ENCODE measurements at places on chromosomes 3 and 15. TPM values are rescaled to one million over a fixed set of nuclear protein-coding genes. Genes with fewer than 3 reads are reported as not detected.
A peak's percentile ranks its signal among the peaks of the same experiment; 100 is the strongest.

GRCh38 chr15:39621976-39622375, 41.1 kb downstream of the THBS1 start:
- no peak for DNase-seq

Gene DUOXA1
- total RNA-seq: 0.98 TPM

DNA sequence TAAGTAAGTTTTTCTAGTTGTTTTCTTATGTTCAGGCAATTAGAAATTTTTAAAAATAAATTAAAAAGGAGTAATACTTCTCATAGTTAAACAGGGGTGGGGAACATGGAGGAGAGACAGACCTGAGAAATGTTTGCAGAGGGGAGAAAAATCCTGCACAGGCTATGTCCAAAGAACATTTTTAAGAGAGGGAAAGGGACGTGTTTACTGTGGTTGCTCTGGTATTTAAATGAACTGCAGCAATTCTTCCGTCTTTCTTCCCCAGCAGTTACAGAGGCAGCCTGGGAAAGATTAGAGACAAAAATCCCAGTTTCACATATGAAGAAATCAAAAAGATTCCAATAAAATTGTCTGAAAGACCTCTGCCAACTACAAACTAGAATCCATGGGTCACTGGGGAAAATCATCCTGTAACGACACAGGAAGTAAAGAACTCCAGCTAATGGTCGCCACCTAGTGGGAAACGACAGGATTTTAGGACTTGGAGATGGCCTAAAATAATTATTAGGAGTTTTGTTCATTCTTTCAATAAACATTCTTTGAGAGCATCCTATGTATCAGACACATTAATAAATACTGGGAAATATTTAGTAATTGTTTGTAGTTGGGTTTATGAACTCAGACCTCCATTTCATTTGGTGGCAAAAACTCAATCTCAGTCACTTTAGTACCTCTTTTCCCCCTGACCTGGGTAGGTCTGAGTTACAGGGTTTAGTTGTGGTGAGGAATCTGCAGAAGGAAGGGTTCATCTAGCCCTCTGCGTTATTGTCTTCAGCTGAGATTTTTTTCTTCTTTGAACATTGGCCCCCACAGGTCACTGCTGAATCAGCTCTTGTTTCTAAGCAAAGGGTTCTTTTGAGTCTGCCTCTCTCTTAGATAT, 69.9 kb upstream of the GOLIM4 start:
- peak; percentile 67 for DNase-seq

Gene MAGEL2
- total RNA-seq: not detected

Gene LTK
- 0.02 TPM for total RNA-seq

Gene SENP7
- total RNA-seq: 12.3 TPM

DNA sequence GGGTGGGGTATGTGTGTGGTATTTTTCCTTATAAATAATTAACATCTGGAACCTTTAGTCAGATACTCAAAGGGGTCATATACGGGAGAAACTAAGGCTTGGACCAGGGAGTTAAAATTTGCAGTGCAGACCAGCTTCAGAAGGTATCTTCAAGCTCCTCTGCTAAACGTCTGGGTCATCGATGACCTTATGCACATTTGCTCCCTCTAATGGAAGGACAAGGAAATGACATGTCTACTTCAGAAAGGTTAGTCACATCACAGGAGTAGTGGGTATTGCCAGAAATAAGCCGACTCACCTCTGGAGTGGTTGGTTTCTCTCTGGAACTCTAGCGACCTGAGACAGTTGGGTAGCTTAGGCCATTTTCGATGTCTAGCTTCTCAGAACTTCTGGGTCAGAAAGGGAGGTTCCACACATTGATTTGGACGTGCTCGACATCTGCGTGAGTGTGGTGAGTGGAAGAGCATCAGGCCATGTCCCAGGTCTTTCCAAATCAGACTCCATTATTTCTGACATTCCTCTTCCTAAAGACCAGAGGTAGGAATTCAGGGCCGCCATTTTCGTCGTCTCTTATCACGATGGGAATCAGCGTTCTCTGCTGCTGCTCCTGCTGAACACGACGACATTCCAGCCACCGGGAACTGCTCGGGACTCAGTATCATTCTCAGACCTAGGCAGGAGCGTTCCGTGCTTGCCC, 31.8 kb upstream of the RASA2 start:
- peak; percentile 62 for DNase-seq

GRCh38 chr3:3191675-3192285, 12.3 kb upstream of the CRBN start:
- DNase-seq: no peak

DNA sequence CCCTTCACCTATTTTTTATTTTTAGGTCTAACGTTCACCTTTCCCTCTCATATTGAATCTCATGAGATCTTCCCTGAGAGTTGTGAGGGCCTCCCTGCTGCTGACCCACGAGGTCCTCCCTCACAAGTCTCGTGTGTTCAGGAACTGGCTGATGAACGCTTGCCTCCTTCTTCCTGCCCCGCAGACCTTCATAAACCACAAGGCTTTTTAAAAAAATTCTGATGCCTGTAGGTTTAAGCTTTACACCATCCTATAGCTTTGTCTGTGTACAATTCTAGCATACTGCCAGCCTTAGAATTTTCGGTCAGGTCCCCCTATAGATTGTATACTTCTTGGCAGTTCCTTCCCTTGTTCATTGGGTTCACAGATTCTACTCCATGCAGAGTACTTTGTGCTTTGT, 50.5 kb downstream of the CHST2 start:
- DNase-seq: no peak

- peak; percentile 11 for DNase-seq
Measured at GRCh38 chr15:23467110-23467600, 20.1 kb upstream of the GOLGA6L2 start.

DNA sequence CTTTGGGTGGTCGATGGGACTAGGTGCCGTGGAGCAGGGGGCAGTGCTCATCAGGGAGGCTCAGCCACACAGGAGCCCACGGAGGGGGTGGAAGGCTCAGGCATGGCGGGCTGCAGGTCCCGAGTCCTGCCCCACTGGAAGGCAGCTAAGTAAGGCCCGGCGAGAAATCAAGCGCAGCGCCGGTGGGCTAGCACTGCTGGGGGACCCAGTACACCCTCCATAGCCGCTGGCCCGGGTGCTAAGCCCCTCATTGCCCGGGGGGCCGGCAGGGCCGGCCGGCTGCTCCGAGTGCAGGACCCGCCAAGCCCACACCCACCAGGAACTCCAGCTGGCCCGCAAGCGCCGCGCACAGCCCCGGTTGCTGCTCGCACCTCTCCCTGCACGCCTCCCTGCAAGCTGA, 19.1 kb downstream of the TP53BP1 start:
- DNase-seq: no peak

DNA sequence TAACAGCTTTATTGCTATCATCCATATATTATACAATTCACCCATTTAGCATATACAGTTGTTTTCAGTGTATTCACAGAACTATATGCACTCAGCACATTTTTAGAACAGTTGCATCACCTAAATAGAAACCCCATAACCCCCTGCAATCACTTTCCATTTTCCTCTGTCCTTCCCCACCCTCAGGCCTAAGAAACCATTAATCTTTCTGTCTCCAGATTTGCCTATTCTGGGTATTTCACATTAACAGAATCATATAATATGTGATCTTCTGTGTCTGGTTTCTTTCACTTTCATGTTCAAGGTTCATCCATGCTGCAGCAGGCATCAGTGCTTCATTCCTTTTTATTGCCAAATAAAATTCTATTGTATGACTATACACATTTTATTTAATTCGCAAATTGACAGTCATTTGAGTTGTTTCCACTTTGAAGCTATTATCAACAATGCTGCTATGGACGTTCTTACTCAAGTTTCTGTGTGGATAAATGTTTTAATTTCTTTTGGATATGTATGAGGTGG, 39.8 kb downstream of the ADAMTS17 start:
- no peak for DNase-seq

DNA sequence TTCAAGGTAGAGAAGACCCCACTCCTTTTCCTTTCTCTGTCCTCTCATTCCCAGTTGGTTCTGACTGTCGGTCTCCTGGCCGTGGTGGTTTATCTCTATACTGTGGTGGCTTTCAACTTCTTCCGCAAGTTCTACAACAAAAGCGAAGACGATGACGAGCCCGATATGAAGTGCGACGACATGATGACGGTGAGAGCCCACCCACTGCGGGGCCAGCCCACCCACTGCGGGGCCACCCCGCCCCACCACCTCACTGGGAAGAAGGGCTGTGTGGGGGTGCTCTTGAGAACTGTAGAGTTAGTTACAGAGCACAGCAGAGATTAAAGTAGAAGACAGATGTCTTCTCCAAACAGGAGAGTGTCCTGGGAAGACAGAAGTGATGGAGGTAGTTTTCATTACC, 110.6 kb upstream of the CHRM5 start:
- DNase-seq: no peak

Gene GHSR
- not detected for total RNA-seq

DNA sequence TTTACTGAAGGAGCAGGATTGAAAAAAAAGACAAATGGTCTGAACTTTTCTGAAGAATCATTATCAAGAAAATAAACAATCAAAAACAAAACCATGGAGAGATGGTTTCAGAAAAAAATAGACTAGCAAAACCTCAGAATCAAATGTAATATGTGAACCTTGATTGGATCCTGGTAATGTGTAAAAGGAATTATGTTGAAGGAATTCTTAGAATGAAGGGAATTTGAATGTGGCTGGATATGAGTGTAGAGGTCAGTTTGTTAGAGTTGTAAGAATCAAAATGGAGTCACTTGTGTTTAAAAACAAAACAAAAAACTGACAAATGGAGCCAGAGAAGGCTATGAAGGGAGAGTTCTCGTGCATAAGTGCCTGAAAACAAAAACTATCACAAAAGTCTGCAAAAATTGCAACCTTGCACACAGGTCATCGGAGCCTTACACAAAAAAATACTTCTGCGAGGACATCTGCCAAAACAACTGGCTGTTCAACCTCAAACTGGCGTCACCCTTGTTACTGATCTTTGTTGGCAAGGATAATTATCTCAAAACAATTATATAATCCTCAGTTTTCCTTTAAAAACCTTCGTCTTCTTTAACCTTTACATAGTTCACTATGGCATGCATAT, 19.1 kb upstream of the ATP13A3 start:
- no peak for DNase-seq

Gene SCAMP5
- 0.43 TPM for total RNA-seq

GRCh38 chr3:141268306-141268705, 36.7 kb downstream of the PXYLP1 start:
- DNase-seq: no peak

Gene AMOTL2
- 42.3 TPM for total RNA-seq
